Right renal cortex interstitium (tissue), 3 donors: ENCODE measurements at places on chromosomes 13 and 19. TPM values are rescaled to one million over a fixed set of nuclear protein-coding genes. Genes with fewer than 3 reads are reported as not detected.

The TEX101 gene
- polyA plus RNA-seq, result not detected

The NLRP4 gene
- not detected for polyA plus RNA-seq

GRCh38 chr19:19427944-19428343 lies 22.5 kb downstream of the GATAD2A start:
- no peak for DNase-seq

The DACT3 gene
- polyA plus RNA-seq, result 25.5 TPM

The TSHZ3 gene
- 12.8 TPM for polyA plus RNA-seq

- DNase-seq, result no peak
Measured at GRCh38 chr19:18379803-18380747, 5.9 kb upstream of the GDF15 start.

The PBX4 gene
- 3.1 TPM for polyA plus RNA-seq

The SWSAP1 gene
- polyA plus RNA-seq, result 3.2 TPM
